Stimulated activated naive CD8-positive, alpha-beta T cell treated with anti-CD3 and anti-CD28 coated beads, Interleukin-15, Interleukin-2, amounts not matched to agents 100 U/mL and 50 U/mL, for 24 hours (primary cell): ENCODE measurements at places on chromosomes 4 and X.

DNA sequence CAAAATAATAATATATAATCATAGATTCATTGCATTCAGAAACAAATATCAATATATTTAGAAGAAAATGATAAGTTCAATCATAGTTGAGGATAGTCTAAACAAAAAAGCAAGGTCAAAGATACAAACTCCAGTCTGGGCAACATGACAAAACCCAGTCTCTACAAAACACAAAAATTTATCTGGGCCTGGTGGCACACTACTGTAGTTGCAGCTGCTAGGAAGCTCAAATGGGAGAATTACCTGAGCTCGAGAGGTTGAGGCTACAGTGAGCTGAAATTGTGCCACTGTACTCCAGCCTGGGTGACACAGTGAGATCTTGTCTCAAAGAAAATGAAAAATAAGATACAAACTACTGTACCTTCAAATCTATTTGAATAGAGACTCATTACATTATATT is 52.7 kb upstream of the ANXA10 start:
- no peak for DNase-seq

- DNase-seq: no peak
Observed at GRCh38 chr4:53349091-53349491, 16.8 kb downstream of the SCFD2 start.

GRCh38 chr4:19832411-19832810 is 419.3 kb upstream of the SLIT2 start:
- DNase-seq: no peak

GRCh38 chr4:93825551-93826216 is 2.9 kb upstream of the ATOH1 start:
- DNase-seq: no peak

GRCh38 chrX:135951291-135951690 is 22.5 kb downstream of the MMGT1 start:
- DNase-seq: no peak
